ENCODE measurements at places on chromosomes 6 and 20.

DNA sequence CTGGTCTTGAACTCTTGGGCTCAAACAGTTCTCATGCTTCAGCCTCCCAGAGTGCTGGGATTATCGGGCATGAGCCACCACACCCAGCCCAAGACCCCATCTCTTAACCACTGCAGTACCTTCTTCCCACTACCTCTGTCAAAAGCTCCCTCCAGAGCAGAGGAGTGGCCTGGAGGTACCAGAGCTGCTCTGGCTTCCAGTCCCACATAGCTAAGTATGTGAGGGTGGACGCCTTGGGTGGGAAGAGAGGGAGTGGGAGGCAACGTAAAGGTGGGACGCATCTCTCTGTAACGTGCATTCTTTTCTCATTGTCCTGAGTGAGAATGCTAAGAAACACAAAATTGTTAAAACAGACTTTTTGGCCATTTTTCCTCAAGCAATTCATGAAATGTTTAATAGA lies 24.5 kb downstream of the TM9SF4 start:
- DNase-seq, result no peak

- DNase-seq, result no peak
Observed at GRCh38 chr20:3854462-3854871, 7.8 kb downstream of the MAVS start.

- DNase-seq, result no peak
Observed at GRCh38 chr6:163943607-163944385, 529.3 kb downstream of the QKI start.

GRCh38 chr20:14959506-14960475 lies 622.4 kb upstream of the FLRT3 start:
- DNase-seq, result no peak

All from activated CD8-positive, alpha-beta memory T cell treated with anti-CD3 and anti-CD28 coated beads, Interleukin-2, amount 50 U/mL, for 48 hours (primary cell).